ENCODE measurements at places on chromosomes 4 and X.

GRCh38 chrX:69503782-69504625, at the start of gene NALF2:
TSS of gene NALF2 (plus strand) at chrX:69504326. CDS start at chrX:69505283, 957 bp downstream.
- peak; percentile 32 for DNase-seq

DNA sequence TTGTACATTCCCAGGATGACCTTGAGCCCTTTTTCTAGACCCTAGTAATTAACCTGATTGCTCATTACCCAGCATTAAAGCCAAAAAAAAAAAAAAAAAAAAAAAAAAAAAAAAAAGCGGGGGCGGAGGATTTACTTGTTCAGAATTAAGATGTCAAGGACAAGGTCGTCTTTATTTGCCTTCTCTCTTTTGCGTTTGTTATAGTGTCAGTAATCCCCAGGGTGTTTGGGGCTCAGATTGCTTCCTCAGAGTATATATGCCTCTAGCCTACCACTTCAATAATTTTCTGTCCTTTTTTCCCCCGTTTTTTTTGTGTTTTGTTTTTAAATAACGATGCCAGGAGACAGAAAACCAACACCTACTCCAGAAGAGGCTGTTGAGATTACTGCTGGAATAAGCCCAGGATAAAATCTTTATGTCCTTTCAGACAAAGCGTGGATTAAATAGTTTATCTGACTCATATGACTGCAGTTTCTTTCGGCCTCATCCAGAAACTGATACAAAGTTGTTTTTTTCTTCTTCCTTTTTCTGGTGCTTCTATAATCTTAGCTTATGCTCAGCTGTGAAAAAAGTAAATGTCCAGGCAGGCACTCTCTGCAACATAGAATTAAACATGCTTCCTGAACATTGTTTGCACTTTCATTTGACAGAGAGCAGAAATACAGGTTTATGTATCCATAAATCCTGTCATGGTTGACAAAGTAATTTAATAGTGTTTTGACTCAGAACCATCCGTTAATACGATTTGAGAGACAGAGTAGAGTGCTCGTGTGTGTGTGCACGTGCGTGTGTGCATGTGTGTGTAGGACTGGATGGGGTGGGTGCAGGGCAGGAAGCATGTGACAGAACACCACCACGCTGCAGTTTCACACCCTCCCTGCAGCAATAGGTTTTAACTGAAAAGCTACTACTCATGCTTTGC, 138.6 kb downstream of the AFF1 start:
- peak; percentile 40 for DNase-seq

GRCh38 chr4:24680746-24681448, 96.5 kb upstream of the DHX15 start:
- no peak for DNase-seq

DNA sequence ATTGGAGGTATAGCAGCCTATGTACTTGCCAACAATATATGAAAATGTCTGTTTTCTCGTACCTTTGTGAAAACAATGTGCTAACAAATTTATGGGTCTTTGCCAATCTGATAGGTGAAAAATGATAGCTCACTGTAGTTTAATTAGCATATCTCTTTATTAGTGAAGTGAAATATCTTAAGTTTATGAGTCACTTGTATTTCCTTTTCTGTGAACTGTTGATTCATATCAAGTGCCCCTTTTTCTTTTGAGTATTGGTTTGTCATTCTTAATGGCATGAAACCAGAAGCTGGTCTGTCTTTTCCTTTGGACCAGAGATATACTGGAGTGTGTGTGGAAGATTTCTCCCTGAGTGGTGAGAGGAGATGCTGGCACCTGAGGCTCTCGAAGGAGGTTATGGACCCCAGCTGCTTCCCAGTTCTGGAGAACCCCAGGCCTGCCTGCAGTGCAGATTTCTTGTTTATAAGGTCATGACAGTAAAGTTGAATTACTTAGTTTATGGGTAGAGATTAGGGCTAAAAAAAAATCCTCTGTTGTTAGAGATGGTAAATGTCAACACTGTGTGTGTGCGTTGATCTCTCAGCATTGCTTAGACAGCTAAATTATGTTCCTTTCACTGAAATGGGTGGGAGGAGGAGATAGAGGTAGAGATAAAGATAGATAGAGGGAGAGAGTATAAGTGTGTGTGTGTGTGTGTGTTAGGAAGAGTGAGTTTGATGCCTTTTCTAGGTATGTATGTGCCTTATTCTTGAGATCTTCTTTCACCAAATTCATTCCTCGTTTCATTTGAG, 89.9 kb downstream of the REPS2 start:
- DNase-seq = no peak

DNA sequence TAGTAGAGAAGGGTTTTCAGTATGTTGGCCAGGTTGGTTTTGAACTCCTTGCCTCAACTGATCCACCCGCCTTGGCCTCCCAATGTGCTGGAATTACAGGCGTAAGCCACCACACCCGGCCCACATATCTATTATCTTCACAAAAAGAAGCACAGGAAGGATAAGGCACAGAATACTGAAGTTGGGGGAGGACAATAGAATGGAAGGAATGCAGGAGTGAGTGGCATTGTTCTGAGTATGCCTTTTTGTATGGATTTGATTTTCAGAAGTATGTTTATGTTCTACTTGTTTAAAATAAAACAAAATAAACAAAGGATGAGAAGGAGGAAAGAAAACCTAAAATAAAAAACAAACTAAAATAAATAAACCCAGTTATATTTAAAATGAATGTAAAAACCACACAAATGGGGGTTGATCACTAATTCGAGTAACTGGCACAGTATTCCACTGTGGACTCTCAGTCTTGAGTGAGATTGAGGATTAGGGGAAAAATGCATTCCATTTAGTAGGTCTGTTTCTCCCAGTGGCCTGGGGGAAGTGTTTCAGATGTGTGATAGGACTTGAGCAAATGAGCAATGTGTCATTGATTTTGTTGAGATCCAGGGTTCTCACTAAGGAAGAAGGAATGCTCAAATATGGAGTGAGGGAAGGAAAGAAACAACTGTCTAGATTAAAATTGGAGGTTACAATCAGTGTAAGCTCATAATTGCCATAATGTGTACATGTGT, 109.0 kb upstream of the C1QTNF7 start:
- DNase-seq = no peak

DNA sequence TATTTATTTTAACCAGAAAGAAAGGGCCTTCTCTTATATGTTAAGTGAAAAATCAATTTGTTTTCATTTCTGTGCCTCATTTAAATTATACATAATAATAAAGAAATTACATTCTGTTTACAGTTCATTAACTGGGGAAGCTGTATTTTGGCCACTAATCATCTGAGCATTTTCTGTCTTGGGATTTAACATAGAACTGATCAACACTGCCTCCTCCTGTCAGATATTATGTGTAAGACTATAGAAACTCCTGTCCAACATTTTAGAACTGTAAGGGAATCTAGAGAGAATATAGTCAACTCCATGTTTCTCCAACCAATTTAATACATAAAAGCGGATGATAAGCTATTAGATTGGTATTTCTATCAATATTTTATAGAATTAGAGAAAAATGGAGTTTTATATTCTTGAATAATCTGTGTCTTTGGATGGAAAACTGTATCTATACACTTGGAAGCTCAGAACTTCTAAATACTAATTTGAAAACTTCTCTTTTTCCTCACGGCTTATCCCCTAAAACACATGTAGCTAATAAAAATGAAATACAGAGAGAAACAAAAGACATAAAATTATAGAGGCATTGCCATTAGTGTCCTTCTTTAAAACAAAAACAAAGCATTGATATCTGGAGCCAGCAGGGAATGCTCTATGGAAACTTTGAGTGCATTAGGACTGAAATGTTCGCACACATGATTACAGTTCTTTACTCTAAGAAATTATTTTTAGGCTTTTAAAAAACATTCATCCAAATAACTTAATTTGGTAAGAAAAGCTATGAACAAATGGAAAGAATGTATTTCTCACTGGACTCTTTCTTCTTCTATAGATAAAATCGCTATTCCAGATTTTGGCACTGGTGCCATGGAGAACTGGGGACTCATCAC, 33.1 kb downstream of the ENPEP start:
- no peak for DNase-seq

GRCh38 chr4:38979511-38980230, 52.5 kb downstream of the TMEM156 start:
- no peak for DNase-seq

- DNase-seq = no peak
These were observed 16.4 kb upstream of the ADD1 start for GRCh38 chr4:2827071-2827873.

DNA sequence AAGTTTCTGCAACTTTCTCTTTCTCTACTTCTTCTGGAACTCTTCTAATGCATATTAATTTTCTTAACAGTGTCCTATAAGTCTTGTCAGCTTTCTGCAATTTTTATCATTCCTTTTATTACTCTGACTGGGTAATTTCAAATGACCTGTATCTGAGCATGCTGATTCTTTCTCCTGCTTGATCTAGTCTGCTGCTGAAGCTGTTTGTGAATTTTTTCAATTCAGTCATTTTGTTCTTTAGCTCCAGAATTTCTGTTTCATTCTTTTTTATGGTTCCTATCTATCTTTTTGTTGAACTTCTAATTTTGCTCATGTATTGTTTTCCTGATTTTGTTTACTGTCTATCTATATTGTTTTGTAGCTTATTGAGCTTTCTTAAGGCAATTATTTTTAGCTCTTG, 1.5 kb upstream of the KLKB1 start:
- DNase-seq = no peak

- no peak for DNase-seq
These were observed 5.7 kb downstream of the MAGEA1 start for GRCh38 chrX:153184787-153185186.

- no peak for DNase-seq
These were observed 28.4 kb upstream of the RPS6KA6 start for GRCh38 chrX:84216406-84216805.

- no peak for DNase-seq
These were observed 1722.9 kb upstream of the PCDH10 start for GRCh38 chr4:131426023-131426758.

DNA sequence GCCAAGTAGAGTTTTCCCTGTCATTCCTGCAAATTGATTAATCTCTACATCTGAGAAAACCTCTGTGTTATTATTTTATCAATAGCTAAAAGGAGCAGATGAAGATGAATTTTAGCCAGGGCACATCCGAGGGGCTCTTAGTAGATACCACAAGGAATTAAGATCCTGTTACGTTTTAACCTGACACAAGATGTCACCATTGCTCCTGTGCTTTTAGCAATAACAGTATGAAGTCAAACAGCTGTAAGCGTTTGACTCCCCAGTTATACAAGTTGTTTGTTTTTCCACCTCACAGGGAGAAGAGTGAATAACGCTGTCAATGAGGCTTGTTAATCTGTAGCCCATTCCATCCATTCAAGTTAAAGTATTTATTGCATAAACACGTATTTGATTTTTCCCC, 76.0 kb upstream of the AP1S2 start:
- DNase-seq = no peak

Data from substantia nigra (tissue), 51 donors.